ENCODE measurements at places on chromosomes 5 and 9. TPM values are rescaled to one million over a fixed set of nuclear protein-coding genes. Genes with fewer than 3 reads are reported as not detected.

The SHOC1 gene
- not detected for total RNA-seq

The TMEM252 gene
- total RNA-seq, result not detected

The FBP2 gene
- not detected for total RNA-seq

The GABRA1 gene
- not detected for total RNA-seq

The IER5L gene
- 12.3 TPM for total RNA-seq

The ATP10B gene
- total RNA-seq, result not detected

The FIBCD1 gene
- not detected for total RNA-seq

The PCDHA6 gene
- not detected for total RNA-seq

The SERF1B gene
- 43.7 TPM for total RNA-seq

The SLC46A2 gene
- not detected for total RNA-seq

The LCN2 gene
- not detected for total RNA-seq

The NPDC1 gene
- total RNA-seq, result 181 TPM

The MELK gene
- total RNA-seq, result 52.1 TPM

The CAVIN4 gene
- 2.5 TPM for total RNA-seq

The ACO1 gene
- 56.9 TPM for total RNA-seq

The ELOVL7 gene
- not detected for total RNA-seq

The ARL10 gene
- 16.5 TPM for total RNA-seq

The ACER2 gene
- 7.3 TPM for total RNA-seq

The HTR1A gene
- total RNA-seq, result not detected

The STKLD1 gene
- 0.77 TPM for total RNA-seq

The CYSRT1 gene
- 0.92 TPM for total RNA-seq

The DEPDC1B gene
- 18.7 TPM for total RNA-seq

The HEXB gene
- 182 TPM for total RNA-seq

The SV2C gene
- 0.07 TPM for total RNA-seq

The PHF19 gene
- total RNA-seq, result 138 TPM

The CAPSL gene
- total RNA-seq, result not detected

The AJM1 gene
- total RNA-seq, result 1.3 TPM

The PHYHD1 gene
- 0.30 TPM for total RNA-seq

The MAMDC4 gene
- total RNA-seq, result 7.7 TPM

The CCDC192 gene
- not detected for total RNA-seq

The SLC2A8 gene
- 19.3 TPM for total RNA-seq

The MAST4 gene
- total RNA-seq, result 120 TPM

The GPR151 gene
- total RNA-seq, result not detected

The PCDHA1 gene
- total RNA-seq, result not detected

The CORO2A gene
- 0.30 TPM for total RNA-seq

The ACTBL2 gene
- total RNA-seq, result not detected

The LRRTM2 gene
- 0.20 TPM for total RNA-seq

The DPYSL3 gene
- 146 TPM for total RNA-seq
